ENCODE measurements at places on chromosomes 16 and 17.

DNA sequence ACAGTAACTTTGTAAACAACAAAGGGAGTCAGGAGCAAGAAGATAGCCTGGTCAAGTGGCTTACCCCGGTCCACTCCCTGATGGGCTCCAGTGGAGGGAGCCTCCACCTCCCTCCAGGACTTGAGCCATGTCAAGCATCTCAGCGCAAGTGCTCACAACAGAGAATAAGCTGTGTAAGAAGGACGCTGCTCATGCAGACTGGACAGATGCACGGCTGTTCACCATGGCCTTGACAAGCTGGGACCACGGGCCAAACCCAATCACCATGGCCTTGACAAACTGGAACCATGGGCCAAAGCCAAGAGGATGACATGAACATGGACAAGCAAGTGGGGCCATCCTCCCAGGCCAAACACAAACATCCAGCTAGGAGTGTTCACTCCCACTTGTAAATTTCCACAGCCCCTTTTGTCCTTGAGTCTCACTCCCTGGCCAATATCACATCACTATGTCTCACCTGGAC is 3.4 kb upstream of the PITPNM3 start:
- DNase-seq = no peak

DNA sequence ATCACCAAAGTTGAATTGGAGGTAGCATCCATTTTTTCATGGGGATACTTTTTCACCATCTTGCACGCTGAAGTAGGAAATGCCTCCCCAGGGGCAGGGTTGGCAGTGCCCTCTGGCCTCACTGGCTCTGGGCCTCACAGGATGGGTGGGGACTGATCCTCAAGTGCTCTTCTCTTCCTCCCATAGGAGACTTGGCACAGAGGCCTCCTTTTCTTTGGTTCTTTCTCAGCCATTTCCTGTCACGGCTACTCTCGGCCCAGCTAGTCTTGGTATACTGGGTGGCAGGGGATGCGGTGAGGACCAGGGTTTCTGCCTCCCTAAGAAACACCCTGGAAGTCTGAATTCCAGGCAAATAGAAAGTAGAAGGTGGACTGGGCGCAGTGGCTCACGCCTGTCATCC is 58.2 kb downstream of the PECAM1 start:
- DNase-seq = no peak

GRCh38 chr17:7997186-7997585 is 5.2 kb upstream of the GUCY2D start:
- DNase-seq = no peak

DNA sequence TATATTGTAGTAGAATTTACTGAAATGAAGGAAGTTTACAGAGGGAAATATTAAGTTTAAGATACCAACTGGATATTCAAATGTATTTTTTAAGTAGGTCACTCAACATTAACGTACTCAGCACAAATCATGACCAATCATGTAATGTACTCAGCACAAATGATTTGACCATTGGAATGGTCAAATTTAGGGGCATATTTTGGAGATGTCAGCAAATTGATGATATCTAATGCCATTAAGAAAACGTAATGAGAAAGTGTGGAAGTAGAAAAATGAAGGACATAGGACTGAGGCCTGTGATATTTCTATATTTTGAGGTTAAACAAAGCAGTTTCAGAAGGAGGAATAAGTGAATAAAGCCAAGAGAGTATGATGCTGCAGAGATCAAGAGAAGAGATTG is 334.8 kb downstream of the KIF2B start:
- no peak for DNase-seq
